ENCODE measurements at places on chromosomes 11 and 22. TPM values are rescaled to one million over a fixed set of nuclear protein-coding genes. Genes with fewer than 3 reads are reported as not detected.
A peak's percentile ranks its signal among the peaks of the same experiment; 100 is the strongest.

- DNase-seq, result no peak
- no peaks in the 10 kb centered on the region for H3K36me3 ChIP-seq
- peaks cover 35% of the 10 kb centered on the region for H3K4me1 ChIP-seq
- no peaks in the 10 kb centered on the region for H3K27me3 ChIP-seq
These were observed 41.7 kb downstream of the MICAL3 start for GRCh38 chr22:17982572-17983141.

DNA sequence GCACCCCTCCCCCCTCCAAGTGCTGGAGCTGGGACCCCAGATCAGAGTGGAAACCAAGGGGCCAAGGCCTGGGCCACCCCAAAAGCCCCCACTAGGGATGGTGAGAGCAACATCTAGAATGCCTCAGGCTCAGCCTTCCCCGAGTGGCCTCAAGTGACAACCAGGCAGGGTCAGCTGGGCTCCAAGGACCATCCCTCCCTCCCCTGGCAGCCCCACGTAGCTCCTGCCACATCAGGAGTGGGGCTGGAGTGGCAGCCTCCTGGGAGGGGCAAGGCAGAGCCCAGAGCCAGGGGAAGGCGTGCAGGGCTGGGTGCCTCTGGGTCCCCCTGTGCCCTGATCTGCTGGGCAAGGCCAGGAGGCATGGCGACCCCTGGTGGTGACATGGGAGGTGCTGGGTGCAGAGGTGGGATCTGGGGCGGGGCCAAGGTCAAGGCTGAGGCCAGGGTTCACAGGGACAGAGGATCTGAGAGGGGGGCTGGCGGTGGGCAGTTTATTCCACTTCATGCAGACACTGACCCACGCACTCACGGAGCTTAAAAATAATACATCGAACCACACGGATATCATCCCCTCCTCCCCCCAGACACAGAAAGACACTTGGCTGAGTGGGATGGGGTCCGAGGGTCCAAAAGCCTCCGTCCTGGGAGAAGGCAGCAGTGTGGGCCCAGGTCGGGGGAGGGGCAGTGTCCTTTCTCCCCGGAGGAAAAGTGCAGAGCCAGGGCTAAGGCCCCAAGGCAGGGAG, 15.8 kb upstream of the EHD1 start:
- DNase-seq, result peak; percentile 93
- H3K27me3 ChIP-seq, result no peaks in the 10 kb centered on the region
- H3K4me1 ChIP-seq, result peaks cover 29% of the 10 kb centered on the region
- H3K4me3 ChIP-seq, result no peak overlapping the region
- H3K36me3 ChIP-seq, result peaks cover 48% of the 10 kb centered on the region

- DNase-seq, result peak; percentile 20
- H3K27me3 ChIP-seq, result no peaks in the 10 kb centered on the region
- peaks cover 92% of the 10 kb centered on the region for H3K4me1 ChIP-seq
- no peak overlapping the region for H3K4me3 ChIP-seq
- peak overlapping the region; percentile 59 for H3K27ac ChIP-seq
These were observed 117.3 kb downstream of the ETS1 start for GRCh38 chr11:128470081-128470480.

DNA sequence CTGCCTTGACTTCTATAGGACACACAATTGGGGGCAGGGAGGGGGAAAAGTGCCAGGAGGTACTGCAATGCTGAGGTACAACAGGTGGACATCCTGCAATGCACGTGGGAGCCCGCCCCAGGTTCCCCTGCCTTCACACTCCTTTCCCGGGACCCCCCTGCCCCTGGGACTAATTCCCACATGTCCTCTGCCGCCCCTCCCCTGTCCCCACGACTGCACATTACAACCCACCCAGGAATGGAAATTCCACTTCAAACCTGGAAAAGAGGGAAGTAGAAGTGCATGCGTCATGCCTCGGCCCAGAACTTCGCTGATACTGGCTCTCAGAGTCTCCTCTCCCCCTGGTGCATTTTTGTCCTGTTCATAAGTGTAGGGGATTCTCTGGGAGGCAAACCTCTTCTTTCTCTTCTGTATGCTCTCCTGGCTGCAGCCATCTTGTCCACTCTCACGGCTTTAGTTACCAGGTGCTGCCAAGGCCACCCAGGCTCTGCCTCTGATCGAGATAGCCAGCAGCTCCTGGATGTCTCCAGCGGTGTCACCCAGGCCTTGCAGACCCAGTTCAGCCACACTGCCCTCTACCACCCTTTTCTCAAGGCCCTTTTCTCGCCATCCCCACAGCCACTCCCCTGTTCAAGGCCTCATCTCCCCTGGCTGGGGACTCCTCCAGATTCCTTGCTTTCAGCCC, 43.7 kb downstream of the GDPD5 start:
- H3K27ac ChIP-seq, result no peak overlapping the region
- DNase-seq, result no peak
- H3K4me1 ChIP-seq, result peaks cover 3% of the 10 kb centered on the region
- no peak overlapping the region for H3K4me3 ChIP-seq

DNA sequence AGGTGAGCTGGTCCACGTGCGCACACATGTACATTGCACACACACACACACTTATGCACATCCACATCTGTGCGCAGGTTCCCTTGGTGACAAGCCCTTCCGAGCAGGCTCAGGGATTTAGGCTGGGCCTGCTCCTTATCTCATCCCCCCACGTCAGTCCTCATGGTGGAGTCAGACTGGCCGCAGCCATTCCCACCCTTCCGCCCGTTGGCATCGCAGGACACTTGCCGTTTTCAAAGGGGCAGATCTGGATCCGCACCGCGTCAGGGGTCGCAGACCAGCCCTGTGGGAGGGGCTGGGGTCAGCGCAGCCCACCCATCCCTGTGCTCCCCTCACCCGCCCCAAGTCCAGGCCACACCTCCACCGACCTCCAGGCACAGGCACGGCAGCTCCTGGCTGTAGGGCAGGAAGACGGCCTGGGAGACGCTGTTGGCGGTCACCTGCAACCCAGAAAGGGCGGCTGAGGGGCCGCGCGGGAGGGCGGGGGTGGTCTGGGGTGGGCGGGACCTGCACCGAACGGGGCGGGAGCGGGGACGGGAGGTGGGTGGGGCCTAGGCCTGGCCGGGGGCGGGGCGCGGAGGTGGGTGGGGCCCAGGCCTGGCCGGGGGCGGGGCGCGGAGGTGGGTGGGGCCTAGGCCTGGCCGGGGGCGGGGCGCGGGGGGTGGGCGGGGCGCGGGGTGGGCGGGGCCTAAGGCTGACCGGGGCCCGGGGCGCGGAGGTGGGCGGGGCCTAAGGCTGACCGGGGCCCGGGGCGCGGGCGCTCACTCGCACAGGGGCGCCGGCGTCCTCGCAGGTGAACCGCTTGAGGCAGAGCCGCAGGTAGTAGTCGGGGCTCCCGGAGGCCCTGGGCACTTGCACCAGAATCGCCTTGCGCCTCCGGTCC, 13.3 kb downstream of the IL17REL start:
- peaks cover 45% of the 10 kb centered on the region for H3K27me3 ChIP-seq
- H3K36me3 ChIP-seq, result no peaks in the 10 kb centered on the region
- H3K4me3 ChIP-seq, result peak overlapping the region; percentile 34

DNA sequence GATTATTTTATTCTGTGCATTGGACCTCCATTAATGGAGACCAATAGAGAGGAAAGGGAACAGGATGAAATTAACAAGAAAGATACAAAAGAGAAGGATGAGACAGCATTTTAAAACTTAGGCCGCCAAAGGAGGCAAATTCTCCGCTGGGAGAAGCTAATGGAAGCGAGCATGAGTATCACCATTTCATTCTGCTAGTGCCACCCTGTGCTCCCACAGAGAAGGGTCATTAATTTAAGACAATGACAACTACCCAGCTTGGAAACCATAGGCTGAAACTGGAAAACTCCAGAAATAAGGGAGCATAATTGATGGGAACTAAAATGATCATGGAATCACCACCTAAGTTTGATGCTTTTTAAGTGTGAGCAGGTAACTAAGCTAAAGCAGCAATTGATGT, 69.2 kb downstream of the SLC36A4 start:
- no peak for DNase-seq
- no peaks in the 10 kb centered on the region for H3K36me3 ChIP-seq
- no peaks in the 10 kb centered on the region for H3K4me1 ChIP-seq
- no peak overlapping the region for H3K27ac ChIP-seq
- no peaks in the 10 kb centered on the region for H3K27me3 ChIP-seq
- no peak overlapping the region for H3K4me3 ChIP-seq

DNA sequence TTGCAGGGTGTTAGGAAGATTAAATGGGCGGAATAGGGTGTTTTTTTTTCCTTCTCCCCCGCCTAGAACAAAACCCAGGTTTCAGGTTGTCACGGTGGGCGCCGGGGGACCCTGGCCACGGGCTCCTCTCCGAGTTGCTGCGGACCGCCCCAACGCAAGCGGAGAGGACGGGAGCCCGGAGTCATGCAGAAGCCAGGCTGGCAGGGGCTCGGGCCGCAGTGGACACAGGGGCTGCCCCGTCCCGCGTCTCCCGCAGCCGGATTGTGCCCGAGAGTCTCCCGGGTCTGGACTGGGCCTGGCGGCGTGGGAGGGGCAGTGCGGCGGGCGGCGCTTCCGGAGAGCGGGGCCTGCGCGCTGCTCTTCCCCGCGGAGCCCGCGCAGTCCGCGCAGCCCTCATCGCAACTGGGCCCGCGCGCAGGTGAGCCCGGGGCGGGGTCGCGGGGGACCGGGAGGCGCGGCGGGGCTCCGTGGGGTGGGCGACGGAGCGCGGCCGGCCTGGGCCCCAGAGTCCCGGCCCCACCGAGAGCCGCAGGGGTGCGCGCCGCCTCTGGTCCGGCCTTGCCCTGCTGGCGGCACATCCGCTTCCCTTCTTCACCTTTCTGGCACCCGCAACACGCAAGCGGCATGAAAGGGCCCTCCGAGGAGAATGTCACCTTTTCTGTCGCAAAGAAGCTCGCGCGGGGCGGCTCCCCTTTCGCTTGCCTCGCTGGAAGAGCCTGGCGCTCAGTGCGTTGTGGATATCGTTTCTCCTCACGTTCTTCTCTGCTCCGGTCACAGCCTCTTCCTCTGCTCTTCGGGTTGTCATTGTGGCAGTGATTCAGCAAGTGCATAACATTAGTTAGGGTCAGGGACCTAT, at the start of gene TIRAP:
TSS of gene TIRAP (plus strand) at position 358 of the 856 bp plus-strand sequence. CDS start 7,802 bp downstream, outside the sequence.
- peak within 1 kb of the TSS; percentile 90 for H3K27ac ChIP-seq
- H3K27me3 ChIP-seq, result no peaks in the 10 kb centered on the region
- H3K36me3 ChIP-seq, result no peaks in the 10 kb centered on the region
- peak; percentile 73 for DNase-seq
- peaks cover 47% of the 10 kb centered on the region for H3K4me1 ChIP-seq

DNA sequence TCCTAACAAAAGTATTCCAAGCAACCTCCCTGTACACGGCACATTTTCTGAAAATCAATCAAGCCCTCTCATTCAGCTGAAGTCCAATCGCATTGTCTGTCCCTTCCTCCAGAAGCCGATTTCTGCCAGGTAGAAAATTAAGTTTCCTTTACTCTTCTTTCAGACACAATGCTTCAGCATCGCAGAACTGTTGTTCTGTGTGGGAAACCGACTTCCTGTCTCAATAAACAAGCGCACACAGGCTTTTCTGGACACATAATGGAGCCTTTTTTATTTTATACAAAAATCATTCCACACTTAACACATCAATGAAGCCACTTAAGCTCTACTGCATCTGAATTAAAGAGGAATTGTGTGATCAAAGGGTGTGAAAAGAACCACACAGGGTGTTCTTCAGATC, 75.6 kb downstream of the BLID start:
- no peak overlapping the region for H3K4me3 ChIP-seq
- DNase-seq, result no peak
- no peaks in the 10 kb centered on the region for H3K4me1 ChIP-seq
- H3K27me3 ChIP-seq, result no peaks in the 10 kb centered on the region
- no peaks in the 10 kb centered on the region for H3K36me3 ChIP-seq

Gene MMP13
- total RNA-seq, result not detected
